Heart left ventricle (tissue), 16 donors: ENCODE measurements at places on chromosomes 6 and 20. TPM values are rescaled to one million over a fixed set of nuclear protein-coding genes. Genes with fewer than 3 reads are reported as not detected.

DNA sequence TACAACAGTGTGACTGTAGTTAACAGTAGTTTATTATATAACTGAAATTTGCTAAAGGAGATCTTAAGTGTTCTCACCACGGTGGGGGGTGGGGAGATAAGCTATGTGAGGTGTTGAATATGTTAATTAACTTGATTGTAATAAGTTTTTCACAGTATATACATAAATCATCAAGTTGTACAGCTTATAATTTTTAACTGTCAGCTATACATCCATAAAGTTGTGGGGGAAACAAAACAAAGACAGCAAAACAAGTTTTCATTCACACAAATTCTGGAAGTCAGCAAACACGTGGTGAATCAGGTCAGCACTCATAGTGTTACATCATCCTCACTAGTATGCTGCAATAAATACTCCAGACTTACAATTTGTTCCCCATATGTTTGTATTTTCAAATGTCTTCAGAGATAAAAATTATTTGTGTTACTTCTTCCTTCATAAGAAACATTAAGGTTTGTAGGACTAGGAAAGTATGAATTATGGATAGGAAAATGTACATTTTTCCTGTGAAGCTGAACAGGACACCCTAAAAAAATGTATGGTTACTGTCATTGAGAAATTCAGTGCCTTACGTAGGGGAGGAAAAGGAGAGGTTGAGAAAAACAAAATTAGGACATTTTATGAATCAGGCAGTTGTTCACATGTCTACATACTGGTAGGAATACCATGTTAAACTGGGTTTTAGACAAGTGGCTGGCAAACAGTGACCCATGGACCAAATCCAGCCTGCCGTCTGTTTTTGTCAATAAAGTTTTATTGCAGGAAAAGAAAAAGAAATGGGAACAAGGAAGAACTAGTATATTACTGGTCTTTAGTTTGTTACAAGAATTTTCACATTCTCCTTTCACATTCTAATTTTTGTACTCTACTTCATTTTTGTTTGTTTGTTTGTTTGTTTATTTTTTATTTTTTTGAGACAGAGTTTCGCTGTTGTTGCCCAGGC lies 6.0 kb downstream of the SUMO4 start:
- DNase-seq: no peak

DNA sequence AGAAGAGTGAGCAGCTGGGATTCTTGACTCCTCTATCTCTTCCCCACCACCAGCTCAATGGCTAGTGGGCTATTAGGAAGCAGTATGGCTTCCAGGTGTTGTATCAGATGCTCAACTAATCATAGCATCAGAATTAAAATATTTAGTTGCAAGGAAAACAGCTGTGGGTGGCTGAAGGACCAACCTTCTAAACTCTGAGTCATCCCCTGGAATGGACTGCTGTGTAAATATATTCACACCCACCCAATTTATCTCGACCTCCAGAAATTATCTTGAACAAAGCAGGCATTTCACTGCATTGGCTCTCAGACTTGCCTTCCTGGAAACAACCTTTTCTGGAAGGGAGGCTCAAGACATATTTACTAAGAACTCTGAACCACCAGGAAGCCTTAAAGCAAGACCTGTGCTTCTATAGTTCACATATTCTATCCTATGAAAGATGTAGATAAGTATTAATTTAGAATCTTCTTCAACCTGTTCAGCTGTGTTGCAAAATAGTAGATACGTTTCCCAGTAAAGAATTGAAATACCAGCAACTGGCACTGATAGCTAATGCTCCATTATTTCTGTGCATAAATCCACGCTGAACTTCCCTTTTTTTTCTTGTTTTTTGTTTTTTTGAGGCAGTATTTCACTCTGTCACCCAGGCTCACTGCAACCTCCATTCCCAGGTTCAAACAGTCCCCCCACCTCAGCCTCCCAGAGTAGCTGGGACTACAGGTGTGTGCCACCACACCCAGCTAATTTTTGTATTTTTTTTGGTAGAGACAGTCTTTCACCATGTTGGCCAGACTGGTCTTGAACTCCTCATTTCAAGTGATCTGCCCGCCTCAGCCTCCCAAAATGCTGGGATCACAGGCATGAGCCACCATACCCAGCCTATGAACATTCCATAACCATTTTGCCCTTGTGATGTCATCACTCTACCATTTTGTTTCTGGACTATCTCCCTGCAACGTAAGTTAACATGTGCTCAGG lies 56.9 kb upstream of the CD2AP start:
- DNase-seq: no peak

- DNase-seq: no peak
Measured at GRCh38 chr6:44135173-44135758, 7.9 kb downstream of the TMEM63B start.

- DNase-seq: no peak
Measured at GRCh38 chr6:43634702-43635303, 837 bp upstream of the MAD2L1BP start.

- no peak for DNase-seq
Measured at GRCh38 chr6:32945108-32945760, 4.4 kb upstream of the HLA-DMB start.

- no peak for DNase-seq
Measured at GRCh38 chr20:20395903-20396568, 28.1 kb downstream of the INSM1 start.

DNA sequence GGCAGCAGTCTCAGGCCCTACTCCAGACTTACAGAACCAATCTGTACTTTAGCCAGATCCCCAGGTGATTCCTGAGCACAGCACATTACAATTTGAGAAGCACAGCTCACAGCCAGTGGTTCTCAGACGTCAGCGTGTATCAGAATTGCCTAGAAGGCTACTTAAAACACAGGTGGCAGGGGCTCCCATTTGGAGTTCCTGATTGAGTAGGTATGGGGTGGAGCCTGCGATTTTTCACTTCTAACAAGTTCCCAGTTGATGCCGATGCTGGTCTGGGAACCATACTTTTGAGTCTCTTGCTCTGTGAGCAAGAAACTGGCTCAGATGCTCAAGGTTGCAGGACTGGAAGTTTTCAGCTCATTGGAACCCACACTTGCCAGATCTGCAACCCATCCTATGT lies 89.5 kb downstream of the ZFP64 start:
- no peak for DNase-seq

DNA sequence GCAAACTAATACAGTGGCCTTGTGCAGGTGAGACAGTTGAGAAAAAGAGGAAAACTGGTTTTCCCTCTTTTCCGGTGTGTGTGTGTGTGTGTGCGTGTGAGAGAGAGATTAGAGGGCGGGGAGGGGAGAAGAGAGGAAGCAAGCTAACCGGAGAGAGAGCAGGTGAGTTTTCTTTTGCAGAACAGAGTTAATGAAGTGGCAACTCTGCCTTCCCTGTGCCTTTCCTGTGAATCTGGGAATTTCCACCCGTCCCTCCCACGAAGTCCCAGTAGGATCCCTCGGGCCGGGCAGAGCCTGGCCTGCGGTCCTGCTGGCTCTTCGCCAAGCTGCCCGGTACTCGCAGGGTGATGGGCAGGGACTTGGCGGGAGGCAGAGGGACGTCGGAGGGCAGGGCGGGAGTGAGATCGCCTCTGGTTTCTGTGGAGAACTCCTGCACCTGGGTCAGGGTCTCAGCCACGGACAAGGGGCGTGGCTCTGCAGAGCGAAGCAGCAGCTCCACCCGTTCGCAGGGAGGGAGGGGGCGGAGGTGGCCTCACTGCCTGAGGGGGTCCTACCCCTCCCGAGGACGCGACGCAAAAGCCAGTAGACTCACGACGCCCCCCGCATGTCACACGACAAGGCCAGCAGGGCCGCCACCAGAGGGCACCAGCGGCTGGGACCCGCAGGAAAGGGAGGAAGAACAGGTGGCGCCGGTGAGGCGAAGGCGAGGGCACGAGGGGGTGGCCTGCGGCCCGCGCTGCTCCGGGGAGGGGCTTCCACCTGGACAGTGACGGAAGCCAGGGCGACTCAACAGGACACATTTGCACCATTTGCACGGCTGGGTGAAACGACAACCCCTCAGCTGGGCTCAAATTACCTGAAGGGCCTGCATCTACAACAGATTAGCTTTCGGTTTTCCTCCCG lies 51.2 kb upstream of the RNF182 start:
- peak; percentile 75 for DNase-seq

GRCh38 chr20:2507875-2508630 lies 662 bp downstream of the ZNF343 start:
- peak; percentile 30 for DNase-seq

The PRSS35 gene
- polyA plus RNA-seq: 0.15 TPM

The ROS1 gene
- not detected for polyA plus RNA-seq

The PLEKHG1 gene
- polyA plus RNA-seq: 2.2 TPM
